Naive thymus-derived CD8-positive, alpha-beta T cell (primary cell): ENCODE measurements at places on chromosomes 3 and 15. TPM values are rescaled to one million over a fixed set of nuclear protein-coding genes. Genes with fewer than 3 reads are reported as not detected.

MCCC1 gene
- total RNA-seq: 36.5 TPM

PPM1L gene
- total RNA-seq: 5.9 TPM

GRCh38 chr3:115517457-115518050 lies 105.8 kb upstream of the GAP43 start:
- no peaks in the 10 kb centered on the region for H3K36me3 ChIP-seq
- DNase-seq: no peak
- H3K27me3 ChIP-seq: peaks cover 38% of the 10 kb centered on the region
- H3K4me1 ChIP-seq: peaks cover 4% of the 10 kb centered on the region

MUSTN1 gene
- total RNA-seq: not detected

DNA sequence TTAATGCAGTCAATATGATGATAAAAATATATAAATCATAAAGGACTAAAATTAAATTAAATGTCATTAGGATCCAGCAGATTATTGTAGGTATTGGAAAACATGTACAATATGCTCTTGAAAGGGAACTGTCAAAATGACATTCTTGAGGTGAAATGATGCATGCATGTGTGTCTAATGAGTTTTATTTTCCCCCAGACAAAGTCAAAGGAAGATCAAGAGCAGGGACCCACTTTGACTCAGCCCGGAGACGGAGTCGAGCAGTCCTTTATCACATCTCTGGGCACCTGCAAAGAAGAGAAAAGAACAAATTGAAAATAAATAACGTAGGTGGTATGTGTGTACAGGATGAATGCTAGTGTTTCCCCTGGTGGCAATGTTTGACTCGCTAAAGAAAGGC lies 194.1 kb downstream of the KCNH8 start:
- H3K27ac ChIP-seq: no peak overlapping the region
- H3K36me3 ChIP-seq: no peaks in the 10 kb centered on the region
- no peak overlapping the region for H3K4me3 ChIP-seq

CASR gene
- total RNA-seq: not detected

- no peak overlapping the region for H3K4me3 ChIP-seq
- no peaks in the 10 kb centered on the region for H3K27me3 ChIP-seq
- DNase-seq: no peak
- no peak overlapping the region for H3K27ac ChIP-seq
- H3K4me1 ChIP-seq: peaks cover 20% of the 10 kb centered on the region
Measured at GRCh38 chr15:85592148-85592547, 202.6 kb downstream of the KLHL25 start.

TMEM44 gene
- 3.4 TPM for total RNA-seq

DAZL gene
- total RNA-seq: not detected

- peaks cover 3% of the 10 kb centered on the region for H3K4me1 ChIP-seq
- no peak overlapping the region for H3K4me3 ChIP-seq
- H3K27ac ChIP-seq: no peak overlapping the region
Measured at GRCh38 chr3:70501561-70501960, 189.1 kb upstream of the MDFIC2 start.

LRRC58 gene
- 19.8 TPM for total RNA-seq

DNA sequence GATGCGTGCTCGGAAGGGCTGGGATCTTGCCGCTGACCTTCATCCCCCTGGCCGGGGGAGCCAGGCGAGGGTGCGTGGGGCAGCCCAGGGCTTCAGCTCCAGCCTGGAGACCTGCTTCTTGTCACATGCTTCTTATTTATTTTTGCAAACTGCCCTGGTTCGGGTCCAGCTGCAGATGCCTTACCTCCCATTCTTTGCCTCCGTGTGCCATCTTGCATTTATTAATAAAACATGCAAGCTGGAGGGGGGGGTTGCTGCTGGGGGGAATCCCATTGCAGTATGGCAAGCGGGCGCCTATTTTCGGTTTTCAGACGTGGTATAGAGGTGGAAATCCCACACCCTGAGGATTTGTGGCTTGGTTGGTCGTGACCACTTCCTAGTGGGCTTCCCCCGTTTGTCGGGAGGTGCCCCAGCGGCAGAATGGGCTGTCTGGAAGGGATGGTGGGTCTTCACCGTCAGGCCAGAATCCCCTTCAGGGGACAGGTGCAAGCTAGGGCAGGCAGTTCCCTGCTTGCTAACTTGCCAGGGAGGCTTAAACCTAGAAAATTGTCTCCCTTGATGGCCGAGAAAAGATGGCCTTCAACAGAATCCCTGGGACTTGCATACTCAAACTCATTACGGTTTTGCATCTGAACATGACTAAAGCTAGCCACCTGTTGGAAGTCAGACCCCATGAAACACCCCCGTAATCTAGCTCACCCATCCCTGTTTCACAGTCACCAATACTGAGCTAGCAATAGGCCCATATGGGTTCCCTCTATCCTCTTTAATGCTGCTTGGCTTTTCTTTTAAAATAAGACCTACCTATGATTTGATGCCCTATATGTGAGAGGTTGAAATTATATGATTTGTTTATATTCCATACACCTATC lies 569 bp downstream of the TMEM266 start:
- H3K4me3 ChIP-seq: peak overlapping the region; percentile 78
- H3K4me1 ChIP-seq: peaks cover 22% of the 10 kb centered on the region
- DNase-seq: peak; percentile 19

- DNase-seq: no peak
- H3K27me3 ChIP-seq: no peaks in the 10 kb centered on the region
- H3K36me3 ChIP-seq: no peaks in the 10 kb centered on the region
- no peak overlapping the region for H3K4me3 ChIP-seq
Measured at GRCh38 chr3:180447136-180447535, 154.8 kb upstream of the TTC14 start.

DNA sequence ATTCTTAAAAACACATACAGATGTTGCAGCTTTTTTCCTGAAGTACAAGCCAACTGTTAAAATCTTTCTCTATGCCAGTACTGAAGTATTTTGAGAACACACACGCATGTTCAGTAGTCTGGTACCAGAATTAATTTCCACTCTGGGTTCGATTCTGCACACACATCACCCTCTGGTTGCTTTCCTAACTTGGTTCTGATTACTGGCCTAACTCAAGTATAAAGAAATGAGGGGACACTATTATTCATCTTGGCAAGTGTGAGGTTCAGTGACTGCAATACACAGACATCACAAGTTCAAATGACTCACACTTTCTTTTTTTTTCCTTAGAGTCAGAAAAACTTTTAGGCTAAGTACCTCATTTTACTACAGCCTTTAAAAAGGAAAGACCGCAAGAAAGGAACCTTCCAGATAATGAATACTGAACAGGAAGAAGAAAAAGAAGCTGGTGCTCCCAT lies 37.4 kb upstream of the LDHAL6B start:
- no peaks in the 10 kb centered on the region for H3K36me3 ChIP-seq
- peaks cover 1% of the 10 kb centered on the region for H3K27me3 ChIP-seq
- no peak overlapping the region for H3K4me3 ChIP-seq

RTP3 gene
- not detected for total RNA-seq

QTRT2 gene
- total RNA-seq: 36.3 TPM

CPN2 gene
- total RNA-seq: not detected
